ENCODE measurements at places on chromosomes 4 and X. TPM values are rescaled to one million over a fixed set of nuclear protein-coding genes. Genes with fewer than 3 reads are reported as not detected.

DNA sequence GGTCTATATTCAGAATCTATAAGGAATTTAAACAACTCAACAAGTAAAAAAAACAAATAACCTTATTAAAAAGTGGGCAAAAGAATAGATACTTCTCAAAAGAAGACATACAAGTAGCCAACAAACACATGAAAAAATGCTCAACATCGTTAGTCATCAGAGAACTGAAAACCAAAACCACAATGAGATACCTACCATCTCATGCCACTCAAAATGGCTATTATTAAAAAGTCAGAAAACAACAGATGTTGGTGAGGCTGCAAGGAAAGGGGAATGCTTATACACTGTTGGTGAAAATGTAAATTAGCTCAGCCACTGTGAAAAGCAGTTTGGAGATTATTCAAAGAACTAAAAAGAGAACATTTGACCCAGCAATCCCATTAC, 201.6 kb downstream of the QDPR start:
- no peak for DNase-seq

APOO gene
- polyA plus RNA-seq, result 16.2 TPM

STPG2 gene
- polyA plus RNA-seq, result not detected

DNA sequence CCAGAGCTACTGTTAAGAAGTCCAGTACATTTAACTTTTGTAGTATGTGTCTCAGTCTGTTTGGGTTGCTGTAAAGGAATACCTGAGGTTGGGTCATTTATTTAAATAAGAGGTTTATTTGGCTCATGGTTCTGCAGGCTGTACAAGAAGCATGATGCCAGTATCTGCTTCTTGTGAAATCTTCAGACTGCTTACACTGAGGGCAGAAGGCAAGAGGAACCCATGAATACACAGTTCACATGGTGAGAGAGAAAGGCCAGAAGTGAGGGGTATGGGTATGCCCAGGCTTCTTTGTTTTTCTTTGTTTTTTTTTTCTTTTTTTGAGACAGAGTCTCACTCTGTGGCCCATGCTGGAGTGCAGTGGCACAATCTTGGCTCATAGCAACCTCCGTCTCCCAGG, 6.0 kb upstream of the CISD2 start:
- DNase-seq, result no peak

DNA sequence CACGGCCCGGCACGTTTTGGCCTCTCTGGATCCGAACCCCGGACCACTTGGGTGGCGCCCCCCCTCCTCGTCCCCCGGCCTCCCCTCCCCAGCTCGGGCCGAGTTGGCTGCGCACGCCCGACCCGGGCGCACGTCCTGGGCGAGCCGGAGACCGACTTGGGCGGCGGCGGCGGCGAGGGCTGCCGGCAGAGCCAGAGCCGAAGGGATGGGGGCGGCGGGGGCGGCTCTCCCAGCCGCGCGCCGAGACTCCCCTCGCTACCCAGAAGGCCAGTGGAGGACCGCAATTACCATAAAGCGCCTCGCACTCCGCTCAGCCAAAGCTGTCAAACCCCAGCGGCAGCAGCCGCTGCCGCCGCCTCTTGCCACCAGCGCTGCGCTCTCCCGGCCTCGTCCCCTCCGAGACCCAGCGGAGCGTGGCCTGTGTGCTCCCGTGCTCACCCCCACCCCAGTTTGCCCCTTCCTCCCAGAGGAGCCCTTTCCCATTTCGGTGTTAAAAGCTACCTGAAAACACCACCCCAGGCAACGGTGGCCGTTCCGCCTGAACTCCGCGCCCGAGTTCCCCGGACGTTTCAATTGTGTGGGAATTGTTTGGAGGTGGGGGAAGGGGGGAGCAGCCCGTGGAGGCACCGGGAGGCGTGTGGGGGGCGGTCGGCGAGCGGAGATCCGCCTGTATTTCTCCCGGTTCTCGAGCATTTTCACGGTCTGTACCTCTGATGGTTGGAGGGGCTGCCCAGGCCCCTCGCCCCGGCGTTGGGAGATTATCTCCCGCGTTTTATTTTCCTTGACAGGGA, 701 bp upstream of the BCOR start:
- DNase-seq, result no peak

DNA sequence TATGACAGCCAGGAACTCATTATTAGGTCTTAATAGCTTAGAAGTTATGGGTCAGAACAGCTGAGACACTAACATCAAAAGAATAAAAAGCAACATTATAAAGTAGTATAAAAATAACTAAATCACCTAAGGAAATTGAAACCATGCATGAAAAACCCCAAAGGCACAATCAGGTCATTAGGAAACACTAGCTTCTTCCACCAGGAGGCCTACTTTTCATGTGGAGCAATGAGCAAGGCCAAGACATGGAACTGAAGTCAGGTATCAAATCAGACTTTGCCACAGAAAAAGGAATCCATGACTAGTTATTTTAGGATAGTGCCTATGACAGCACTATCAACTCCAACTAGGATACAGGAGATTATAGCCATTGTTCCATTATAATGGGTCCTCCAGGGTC, 7.9 kb downstream of the HUWE1 start:
- no peak for DNase-seq

DNA sequence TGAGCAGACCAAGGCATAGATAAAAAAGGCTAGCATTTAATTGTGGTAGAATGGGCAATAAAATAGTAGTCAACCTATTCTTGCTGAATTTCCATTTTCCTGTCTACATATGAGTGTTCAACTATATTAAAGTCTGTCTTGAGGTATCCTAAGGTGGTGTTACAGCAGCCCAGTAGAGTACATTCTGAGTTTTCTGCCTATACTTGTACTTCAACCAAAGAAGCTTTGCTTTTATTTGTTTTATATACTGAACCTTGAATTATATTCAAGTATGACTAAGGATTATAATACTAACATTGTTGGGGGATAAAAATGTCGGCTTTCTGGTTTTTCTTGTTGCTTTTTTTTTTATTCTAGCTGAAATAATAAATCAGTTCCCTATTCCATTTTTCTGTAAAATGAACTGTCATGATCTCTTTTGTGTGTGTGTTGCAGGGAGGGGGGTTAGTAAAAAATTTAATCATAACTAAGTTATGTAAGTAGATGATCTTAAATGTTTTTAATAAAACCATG, 106.7 kb downstream of the PDLIM5 start:
- no peak for DNase-seq

SPATA18 gene
- not detected for polyA plus RNA-seq

- DNase-seq, result no peak
These were observed 805.3 kb upstream of the TENM3 start for GRCh38 chr4:181437895-181438294.

CFAP99 gene
- not detected for polyA plus RNA-seq

GRCh38 chr4:172142281-172142741, 329.1 kb downstream of the GALNTL6 start:
- no peak for DNase-seq

PRDM5 gene
- 0.15 TPM for polyA plus RNA-seq

DHX15 gene
- 69.2 TPM for polyA plus RNA-seq

DNA sequence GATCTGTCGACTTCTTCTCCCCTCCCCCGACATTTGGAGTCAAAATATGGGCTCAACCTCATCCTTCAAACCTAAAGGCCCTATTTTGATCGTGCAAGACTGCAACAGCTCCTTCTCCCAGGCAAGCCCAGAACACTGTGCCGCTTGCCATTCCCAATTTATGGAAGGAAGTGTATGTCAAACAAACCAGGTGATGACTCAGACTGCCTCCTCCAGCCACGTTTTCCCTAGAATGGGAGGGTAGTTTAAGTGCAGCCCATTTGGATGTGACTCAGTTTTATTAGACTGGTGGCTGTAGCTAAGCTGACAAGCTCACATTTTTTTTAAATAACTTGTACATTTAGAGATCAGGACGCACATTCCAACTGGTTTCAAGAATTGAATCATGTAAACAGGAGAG, 570.4 kb upstream of the DIPK2B start:
- DNase-seq, result no peak

- DNase-seq, result no peak
These were observed 24.5 kb downstream of the DHX15 start for GRCh38 chr4:24559889-24560288.

DNA sequence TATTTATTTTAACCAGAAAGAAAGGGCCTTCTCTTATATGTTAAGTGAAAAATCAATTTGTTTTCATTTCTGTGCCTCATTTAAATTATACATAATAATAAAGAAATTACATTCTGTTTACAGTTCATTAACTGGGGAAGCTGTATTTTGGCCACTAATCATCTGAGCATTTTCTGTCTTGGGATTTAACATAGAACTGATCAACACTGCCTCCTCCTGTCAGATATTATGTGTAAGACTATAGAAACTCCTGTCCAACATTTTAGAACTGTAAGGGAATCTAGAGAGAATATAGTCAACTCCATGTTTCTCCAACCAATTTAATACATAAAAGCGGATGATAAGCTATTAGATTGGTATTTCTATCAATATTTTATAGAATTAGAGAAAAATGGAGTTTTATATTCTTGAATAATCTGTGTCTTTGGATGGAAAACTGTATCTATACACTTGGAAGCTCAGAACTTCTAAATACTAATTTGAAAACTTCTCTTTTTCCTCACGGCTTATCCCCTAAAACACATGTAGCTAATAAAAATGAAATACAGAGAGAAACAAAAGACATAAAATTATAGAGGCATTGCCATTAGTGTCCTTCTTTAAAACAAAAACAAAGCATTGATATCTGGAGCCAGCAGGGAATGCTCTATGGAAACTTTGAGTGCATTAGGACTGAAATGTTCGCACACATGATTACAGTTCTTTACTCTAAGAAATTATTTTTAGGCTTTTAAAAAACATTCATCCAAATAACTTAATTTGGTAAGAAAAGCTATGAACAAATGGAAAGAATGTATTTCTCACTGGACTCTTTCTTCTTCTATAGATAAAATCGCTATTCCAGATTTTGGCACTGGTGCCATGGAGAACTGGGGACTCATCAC, 33.1 kb downstream of the ENPEP start:
- DNase-seq, result no peak

DNA sequence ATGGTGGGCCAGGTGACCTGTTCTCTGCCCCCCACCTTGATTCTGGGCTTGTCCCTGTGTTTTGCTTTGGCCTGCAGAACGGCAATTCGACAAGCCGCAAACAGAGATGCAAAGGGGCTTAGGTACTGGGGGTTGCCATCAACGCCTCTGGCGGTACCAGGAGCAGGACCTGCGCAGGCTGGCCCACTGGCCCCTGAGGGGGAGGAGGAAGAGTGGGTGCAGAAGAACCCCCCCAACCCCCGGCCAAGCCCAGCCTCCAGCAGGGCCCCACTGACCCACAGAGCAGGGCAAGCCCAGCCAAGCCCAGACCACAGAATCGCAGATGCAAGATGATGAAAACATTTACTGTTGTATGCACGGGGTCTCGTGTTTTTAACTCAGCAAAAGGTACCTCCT, 89.4 kb downstream of the PPP2R2C start:
- no peak for DNase-seq

DNA sequence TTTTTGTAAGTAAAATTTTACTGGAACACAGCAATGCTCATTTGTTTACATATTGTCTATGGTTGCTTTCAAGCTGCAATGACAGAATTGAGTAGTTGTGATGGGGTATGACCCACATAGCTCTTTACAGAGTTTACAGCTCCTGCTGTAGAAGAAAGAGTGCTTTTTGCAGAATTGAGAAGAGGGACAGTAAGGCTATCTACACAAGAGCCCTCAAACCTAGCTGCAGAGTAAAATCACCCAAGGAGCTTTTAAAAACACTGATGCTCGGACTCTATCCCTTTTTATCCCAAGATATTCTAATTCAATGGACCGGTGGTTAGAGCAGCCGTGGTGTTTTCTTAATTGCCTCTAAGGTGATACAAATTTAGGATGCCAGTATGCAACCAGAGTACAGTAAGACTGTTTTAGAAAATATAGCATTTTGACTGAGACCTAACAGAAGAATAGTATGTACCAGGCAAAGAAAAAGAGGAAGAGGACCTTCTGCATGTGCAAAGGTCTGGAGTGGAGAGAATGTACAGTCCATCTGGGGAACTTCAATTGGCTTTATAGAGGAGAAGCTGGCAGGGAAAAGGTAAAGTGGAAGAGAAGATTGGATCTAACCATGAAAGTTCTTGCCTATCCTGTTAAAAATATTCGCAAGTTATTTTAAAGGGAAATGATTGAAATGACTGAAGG, 663.6 kb upstream of the CPEB2 start:
- no peak for DNase-seq

DNA sequence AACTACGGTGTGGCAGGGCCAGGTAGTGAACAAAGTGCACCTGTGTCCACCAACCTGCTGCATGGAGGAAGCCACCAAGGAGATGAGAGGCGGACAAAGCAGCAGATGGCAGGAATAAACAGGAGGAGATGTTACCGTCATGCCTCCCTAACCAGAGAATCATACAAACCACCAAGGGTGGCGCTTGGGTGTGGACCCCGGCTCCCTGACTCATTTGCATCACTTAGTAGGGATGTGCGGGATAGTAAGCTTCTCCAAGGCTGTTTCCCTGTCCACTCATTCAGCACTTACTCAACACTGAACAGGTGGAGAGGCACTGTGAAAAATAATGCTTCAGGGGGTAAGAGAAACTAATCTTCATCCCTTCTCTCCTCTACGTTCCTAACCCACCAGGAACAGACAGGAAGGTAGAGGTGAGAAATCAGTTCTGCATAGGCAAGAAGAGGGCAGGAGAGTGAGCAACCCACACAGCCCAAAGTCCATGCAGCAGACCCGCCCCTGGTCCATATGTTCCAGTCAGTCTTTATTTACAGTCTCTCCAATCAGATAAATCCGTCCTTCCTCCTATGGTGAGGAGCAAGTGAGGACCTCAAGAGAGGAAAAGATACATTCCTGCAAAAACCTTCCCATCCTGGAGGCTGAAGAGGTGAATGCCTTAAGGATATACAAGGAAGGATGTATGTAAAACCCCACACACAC, 34.0 kb downstream of the QDPR start:
- no peak for DNase-seq

NPY2R gene
- not detected for polyA plus RNA-seq

GRCh38 chrX:118231464-118231863, 114.4 kb upstream of the WDR44 start:
- no peak for DNase-seq

UCP1 gene
- not detected for polyA plus RNA-seq

DNA sequence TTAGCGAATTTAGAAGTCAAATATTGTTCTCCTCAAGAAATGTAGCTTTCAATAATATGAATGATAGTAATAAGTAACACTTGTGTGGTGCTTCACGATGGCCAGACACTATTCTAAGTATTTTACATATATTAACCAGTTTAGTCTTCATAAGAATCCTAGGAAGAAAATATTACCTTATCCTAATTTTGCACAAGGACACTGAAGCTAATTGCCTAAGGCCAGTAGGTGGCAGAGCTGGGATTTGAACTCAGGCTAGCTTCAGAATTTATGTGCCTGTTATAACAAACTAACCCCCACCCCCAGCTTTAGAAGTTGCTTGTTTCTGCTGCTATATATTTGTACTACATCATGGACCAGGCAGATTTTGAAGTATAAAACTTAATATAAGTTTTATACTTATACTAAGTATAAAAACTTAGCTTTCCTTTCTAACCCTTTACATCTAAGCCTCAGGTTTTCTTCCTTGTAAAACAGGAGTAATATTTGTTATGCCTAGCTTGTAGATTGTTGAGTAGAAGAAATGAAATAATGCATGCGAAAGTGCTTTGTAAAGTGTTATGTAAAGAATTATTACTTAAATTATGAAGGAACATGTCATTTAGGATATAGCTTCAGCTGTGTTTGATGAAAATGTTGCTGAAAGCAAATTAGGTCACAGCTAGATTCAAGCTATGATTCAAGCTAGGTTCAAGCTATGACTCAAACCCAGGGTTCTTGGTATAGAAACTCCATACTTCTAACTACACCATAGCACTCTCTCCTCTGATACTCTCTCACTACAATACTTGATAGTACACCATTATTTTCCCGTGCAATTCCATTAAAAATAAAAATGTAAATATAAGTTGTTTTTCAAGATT, 4.2 kb upstream of the CDS1 start:
- no peak for DNase-seq

GRCh38 chr4:138773321-138773720, 242.3 kb upstream of the NOCT start:
- no peak for DNase-seq

PABPC1L2B gene
- not detected for polyA plus RNA-seq
